ENCODE measurements at places on chromosomes 6 and 20. TPM values are rescaled to one million over a fixed set of nuclear protein-coding genes. Genes with fewer than 3 reads are reported as not detected.

The PGC gene
- total RNA-seq: 1,005 TPM

DNA sequence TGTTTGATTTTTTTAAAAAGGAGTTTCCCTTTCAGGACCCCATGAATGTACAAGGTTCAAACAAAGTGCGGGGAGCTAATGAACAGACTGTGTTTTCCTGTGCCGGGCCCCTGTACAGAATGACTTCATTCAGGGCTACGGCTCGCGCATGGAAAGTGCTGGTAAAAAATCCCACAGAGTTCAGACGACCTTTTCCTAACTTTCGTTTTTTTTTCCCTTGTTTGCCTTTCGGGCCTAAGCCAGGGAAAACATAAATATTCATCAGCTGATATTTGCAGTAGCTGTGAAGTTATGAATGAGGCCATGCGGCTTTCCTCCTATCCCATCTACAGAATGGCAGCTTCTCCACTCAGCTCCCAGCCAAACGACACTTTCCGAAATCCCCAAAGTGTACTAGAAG is 74.0 kb downstream of the HAO1 start:
- peak; percentile 82 for DNase-seq

- DNase-seq: no peak
Observed at GRCh38 chr6:139475241-139475640, 100.8 kb upstream of the CITED2 start.

The GPR63 gene
- total RNA-seq: 7.7 TPM

All from stomach (tissue), 19 donors.